CD4-positive, alpha-beta T cell treated with Interleukin-12 subunit alpha and Interleukin-12 subunit beta, for 1 hour (primary cell): ENCODE measurements at places on chromosomes 12 and 14.

DNA sequence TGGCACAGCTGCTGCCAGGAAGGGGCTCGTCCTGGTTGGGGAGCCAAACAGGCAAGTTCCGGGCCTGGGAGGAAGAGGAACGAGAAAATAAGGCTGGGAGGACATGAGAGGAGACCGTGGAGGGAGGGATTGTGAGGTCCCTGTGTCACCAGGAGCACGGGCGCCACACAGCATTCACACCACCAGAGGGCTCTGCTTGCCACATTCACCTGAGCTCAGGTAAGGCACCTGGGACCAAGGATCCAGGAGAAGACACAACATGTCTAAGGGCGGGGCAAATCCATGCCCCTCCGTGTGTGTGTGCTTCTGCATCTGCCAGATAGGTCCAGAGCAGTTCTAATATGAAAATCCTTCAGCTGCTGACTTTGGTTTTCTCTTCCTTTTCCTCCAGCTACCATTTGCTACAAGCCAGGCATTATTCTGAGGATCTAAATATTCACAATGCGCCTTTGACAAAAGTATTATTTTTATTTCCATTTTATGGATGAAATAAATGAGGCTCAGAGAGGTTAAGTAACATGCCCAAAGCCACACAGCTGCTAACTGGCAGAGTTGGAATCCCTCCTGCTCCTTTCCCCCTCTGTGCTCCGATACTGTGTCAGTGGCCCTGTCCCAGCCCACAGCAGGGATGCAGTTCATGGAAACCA is 14.6 kb downstream of the RAPGEF3 start:
- peak; percentile 72 for DNase-seq

GRCh38 chr14:102277874-102278630 is 26.9 kb downstream of the MOK start:
- DNase-seq: no peak

DNA sequence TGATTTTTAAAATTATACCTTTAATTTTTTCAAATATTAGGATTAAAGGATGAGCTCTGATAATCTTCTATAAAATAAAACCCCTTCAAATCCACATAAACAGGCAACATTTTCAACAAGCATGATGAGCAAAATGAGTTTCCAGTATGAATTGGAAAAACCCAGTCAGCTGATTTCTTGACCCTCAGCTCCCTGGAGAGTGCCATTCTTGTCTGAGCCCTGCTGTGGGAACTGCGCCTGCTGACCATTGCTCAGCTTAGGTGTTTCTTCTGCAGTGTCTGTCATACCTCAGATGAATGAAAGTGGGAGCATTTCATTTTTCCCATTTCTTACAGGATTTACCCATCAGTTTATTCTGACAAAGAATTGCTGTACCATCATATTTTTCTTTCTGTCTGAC is 27.6 kb downstream of the MAPKAPK5 start:
- DNase-seq: no peak

DNA sequence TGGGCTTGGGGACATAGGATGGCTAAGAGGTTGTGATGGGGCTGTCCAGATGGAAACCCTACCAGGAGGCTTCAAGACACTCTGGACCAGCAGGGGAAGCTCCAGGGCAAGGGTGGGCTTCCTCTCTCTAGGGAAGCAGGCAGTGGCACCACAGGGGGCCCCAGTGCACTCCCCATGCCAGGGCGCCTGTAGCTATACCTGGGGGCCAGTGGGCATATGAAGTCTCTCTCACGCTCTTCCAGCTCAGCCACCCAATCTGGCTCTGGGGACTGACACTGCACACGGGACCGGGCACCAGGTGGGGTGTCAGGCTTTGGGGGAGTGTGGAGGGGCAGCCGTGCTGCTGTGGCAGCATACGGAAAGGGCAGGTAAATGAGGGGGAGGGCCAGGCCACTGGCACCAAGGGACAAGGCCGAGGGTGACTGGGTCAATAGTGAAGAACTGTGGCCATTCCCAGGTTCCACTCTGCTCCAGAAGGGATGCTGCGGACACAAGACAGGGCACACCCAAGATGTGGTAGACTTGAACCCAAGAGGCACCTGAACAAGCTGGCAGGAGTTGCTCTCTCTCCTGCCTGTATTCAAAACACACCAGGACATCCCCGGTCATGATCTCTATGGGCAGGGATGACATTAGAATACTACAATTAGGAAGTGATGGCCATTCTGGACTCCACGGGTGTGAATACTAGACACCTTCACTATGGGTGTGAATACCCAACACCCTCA is 27.5 kb downstream of the RFLNA start:
- DNase-seq: no peak

DNA sequence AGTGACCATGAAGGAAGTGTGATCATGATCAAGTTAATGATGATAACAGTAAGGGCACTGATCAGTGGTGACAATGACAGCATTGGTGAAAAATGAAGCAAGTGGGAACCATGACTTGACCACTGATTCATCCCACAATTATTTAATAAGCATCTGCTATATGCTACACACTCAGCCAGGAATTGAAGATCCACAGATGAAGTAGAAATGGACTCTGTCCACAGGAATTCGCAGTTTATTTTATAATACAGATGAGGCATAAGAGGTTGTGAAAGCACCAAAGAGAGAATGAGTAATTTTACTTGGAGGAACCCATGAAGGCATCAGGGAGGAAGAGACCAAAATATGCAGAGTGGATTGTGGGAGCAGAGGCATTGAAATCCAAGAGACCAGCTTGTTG is 33.8 kb upstream of the SMUG1 start:
- DNase-seq: no peak

DNA sequence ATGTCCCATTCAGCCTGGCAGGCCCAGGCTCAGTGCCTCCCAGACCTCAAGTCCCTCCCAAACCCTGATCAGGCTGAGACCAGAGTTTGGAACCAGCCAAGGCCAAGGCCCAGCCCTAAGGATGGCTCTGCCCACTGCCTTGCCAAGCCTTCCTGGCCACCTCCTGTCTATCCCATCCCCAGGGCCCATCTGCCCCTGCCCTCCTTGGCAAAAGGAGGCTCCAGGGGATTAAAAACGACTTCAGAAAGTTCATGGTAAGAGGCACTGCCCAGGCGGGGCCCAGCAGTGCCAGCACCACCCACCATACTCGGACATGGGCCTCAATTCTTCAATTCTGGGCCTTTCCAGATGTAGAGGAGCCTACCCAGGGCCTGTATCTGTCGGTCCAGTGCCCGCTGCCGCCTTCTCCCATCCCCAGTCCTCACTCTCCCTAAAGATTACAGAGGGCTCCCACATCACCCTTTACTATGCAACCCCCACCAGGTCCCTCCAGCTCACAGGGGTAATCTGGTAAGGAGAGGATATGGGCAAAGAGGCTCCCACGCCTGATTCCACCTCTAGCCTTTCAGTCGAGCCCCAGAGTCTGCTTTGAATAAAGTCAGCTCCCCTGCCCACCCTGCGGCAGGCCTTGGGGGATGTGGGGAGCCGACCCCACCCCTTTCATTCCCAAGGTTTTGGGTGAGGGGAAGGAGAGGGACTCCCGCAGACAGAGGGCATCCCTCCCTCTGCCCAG is 932 bp downstream of the ADCY6 start:
- no peak for DNase-seq

- no peak for DNase-seq
These were observed 63.8 kb downstream of the FAR2 start for GRCh38 chr12:29212682-29213403.

DNA sequence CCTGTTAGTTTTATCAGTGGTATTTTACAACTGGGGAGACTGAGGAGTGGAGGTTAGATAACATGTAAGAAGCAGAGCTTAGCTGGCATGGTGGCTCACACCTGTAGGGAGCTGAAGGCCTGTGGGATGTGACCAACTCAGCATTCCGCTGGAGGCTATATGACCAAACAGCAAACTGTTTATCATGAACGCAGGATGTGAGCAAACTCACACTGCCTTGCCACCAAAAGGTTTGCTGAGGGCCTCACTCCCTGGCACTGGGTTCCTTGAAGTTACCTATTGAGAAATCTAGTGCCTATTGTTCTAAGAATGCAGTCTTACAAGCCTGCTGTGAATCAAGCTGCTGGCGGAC is 23.4 kb downstream of the JKAMP start:
- DNase-seq: no peak

DNA sequence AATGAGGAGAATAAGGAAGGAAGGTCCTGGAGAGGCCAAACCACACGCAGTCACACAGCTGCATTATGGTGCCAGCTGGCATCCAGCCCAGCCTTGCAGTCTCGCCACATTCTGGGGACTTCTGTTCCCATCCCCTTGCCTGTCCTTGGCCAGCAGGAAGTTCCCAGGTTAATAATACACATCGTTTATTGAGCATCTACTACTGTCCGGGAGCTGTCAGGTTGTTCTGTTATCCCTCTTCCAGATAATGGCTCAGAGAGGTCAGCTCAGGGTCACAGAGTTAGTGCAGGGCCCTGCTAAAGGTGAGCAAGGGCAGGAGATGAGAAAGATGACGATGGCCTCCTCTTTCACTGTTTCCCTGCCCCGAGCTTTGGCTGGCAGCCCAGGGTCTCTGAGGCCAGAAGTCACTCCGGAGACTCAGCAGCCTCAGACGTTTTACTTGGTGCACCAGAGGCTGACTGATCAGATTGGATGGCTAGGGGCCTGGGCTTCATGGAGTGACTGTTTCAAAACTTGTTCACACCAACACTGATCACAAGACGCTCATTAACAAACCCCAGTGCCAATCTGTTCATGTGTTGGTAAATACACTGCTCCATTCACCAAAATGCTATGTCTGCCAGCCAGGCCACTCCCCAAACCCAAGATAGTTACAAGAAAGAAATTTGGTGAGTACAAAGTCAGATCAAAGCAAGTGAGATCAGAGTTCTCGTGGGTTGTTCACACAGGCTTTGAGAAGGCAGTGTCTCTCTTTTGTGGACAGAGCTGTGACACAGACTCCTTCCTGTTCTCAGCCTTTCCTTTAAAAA is 79.2 kb downstream of the B4GALNT3 start:
- DNase-seq: peak; percentile 75

DNA sequence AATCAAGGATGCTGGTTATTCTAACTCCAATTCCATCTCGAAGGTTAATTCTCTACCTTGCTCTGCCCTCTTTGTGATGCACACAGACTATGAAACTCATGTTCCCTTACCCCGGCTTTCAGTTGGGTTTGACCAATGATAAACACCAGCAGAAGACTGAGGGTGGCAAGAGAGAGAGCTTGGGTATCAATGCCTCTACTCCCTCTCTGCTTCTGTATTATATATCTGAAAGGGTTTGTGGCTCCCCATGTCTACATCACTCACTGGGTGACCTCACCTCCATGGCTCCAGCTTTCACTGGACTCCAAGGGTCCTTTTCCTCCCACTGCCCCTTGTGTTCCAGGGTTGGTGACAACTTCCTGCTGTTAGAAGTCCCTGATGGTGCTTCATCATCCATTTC is 659.0 kb upstream of the TBX3 start:
- no peak for DNase-seq

DNA sequence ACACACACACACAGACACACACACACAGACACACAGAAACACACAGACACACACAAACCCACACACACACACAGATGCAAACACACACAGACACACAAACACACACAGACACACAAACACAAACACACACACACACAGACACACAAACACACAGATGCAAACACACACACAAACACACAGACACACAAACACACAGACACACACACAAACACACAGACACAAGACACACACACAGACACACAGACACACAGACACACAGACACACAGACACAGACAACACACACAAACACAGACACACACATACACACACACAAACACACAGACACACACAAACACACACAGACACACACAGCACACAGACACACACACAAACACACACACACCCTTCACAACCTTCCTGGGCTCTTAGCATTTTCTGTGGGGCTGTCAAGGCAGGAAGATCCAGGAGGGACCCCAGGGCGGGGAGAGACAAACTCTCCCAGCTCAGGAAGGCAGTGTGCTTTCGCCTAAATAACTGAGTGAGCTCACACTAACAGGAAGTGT is 24.2 kb upstream of the INF2 start:
- DNase-seq: no peak

GRCh38 chr14:94439453-94440057 is 13.0 kb downstream of the SERPINA11 start:
- no peak for DNase-seq
